ENCODE measurements at places on chromosomes 6 and 20.

DNA sequence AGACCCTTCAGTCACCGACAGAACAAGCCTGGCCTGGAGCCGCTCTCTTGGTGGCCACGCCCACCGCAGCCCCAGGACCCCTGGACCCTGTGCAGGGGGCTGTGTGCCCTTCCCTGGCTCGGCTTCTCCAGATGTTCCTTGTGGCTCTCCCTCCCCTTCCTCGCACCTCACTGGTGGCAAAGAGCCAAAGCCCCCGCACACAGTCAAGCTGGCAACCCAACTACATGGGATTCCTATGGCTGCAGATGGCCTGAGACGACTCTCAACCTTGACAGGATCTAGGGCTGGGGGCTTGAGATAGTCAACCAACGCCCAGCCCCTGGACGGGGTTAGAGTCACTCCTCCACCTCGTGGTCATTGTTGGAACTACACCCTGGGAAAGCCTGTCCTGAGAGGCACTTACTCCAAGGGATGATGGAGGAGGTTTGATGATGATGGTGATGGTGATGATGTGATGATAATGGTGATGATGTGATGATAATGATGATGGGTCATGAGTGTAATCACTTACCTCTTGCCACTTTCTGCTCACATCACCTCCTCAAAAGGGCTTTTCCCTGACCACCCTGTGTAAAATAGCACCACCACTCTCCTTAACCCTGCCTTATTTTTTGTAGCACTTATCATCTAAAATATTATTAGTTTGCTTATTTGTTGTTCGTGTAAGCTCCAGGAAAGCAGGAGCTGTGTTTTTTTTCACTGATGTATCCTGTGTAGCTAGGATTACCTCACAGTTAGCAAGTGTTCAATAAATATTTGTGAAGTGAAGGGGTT is 278.4 kb downstream of the LRFN2 start:
- no peak for DNase-seq

DNA sequence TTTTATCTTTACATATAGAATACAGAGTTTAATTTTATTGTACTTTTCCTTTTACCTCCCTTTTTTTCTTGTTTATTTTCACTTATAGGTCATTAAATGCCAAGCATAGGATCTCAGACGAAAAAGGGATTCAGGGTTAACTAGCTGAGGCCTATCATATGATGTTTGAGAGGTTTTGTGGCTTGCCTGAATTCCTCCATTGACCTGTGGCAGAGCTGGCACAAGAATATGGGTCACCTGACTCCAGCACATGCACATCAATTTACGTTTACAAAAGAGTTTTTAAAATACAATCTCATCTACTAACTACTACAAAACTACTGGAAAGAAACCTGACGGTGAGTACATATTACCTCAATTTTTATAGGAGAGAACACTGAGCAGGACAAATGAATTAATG is 60.4 kb downstream of the SGK1 start:
- no peak for DNase-seq

DNA sequence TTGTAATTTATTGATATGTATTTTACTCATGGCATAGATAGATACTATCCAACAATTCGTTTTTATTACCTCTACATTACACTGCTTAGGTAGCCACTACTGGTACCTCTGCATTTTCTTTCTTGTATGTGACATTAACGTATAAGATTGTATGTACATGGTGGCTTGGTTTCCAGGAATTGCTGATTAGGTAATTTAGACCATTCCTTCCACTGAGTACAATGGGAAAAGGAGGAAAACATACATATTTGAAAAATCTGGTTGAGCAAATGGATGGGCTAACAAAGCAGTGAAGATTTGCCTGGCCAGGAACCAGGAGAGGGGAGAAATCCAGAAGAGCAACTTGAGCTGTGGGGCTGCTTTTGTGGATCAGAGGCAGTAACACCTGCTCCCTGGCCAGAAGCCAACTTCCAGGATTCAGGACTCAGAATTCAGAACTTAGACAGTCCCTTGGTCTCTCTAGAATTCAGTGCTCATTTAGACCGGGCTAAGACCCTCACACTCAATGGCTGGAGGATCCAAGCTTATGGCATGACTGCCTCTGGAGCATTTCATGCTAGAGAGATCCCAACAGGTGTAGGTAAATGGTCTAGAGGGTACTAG is 17.9 kb upstream of the MICB start:
- DNase-seq = no peak

GRCh38 chr6:118187568-118188164 is 280.6 kb downstream of the SLC35F1 start:
- no peak for DNase-seq

GRCh38 chr6:40610229-40610628 is 23.1 kb upstream of the LRFN2 start:
- no peak for DNase-seq

DNA sequence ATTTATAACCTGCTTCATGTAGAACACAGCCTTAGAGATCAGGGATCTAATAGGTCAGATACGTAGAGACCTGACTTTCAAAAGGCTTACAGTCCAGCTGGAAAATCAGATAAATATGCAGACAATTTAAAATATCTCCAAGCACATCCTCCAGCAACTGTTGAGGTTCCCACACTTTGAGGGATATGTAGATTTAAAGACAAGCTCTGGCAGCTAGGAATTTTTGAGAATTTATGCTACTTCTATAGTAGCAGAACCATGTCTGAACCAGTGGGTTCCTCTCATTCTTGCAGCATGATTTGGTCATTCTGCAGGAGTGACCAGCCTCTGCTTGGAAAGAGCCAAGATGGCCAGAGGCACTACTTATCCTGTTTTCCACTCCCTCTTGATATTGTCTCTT is 60.5 kb downstream of the CYB5R4 start:
- no peak for DNase-seq
